Non-pigmented ciliary epithelial cell (primary cell): ENCODE measurements at places on chromosomes 11 and 22.
A peak's percentile ranks its signal among the peaks of the same experiment; 100 is the strongest.

DNA sequence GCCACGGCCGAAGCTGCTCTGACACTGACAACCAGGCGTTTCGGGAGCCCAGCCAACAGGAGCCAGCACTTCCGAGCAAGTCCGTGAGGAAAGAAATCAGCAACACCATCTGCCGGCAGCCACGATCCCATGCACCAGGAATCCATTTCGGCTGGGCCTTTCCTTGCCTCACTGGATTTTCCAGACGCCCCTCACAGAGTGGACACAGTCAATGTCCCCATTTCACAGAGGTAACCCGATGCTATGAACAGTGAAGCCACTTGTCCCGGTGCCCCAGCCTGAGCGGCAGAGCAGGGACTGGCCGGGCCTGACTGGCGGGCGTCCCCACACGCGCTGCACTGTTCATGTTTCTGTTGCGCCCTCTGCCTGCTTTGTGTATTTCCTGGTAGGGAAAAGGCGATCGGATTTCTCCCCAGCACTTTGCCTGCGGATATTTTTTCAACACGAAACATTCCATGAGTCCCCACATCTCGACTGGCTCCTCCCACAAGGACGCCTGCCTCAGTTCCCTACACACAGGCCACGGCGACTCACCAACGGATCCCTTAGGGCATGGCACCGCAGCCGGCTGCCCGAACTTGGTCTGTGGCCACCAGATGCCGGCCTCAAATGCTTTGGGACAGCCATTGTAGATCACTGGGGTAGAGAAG lies 55.3 kb downstream of the TRMU start:
- no peak for DNase-seq

- DNase-seq = no peak
Observed at GRCh38 chr11:18066626-18067025, 20.6 kb upstream of the TPH1 start.

GRCh38 chr22:17112491-17113042 lies 8.6 kb downstream of the TMEM121B start:
- DNase-seq = no peak

DNA sequence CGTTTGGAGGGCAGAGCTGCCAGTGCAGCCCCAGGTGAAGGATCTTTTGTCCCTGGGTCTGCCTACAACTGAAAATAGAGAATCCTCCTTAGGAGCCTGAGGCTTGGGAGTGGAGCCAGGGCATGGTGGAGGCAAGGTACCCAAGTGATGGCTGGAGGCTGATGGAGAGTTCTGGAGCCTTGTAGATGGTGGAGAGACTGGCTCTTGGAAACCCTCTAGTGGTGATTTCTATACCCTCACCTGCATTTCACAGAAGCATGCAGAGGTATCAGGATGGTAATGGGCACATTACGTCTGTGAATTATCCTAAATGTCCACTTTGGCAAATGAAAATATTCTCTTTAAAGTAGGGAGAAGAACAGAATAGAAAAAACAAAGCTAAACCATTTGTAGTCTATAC lies 44.4 kb downstream of the INSC start:
- DNase-seq = no peak

DNA sequence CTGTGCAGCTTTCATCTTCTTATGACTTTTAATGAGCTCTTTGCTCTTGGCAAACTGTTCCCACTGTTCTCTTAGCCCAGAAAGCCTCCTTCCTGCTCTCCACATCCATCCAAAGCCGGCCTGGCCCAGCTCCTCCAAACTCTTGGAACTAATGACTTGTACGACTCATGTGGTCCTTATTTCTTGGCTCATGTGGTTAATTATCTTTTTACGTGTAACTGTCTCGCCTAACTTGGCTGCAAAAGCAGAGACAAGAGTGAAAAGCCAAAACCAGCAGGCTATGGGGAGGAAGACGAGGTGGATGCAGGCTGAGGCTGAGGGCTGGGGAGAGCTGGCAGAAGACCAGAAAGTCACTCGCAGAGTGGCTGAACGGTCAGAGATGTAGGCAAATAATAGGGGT lies 5.5 kb downstream of the CSNK2A3 start:
- DNase-seq = no peak

GRCh38 chr22:33796494-33796893 lies 123.8 kb downstream of the LARGE1 start:
- no peak for DNase-seq

GRCh38 chr11:97364047-97364446 lies 974.2 kb downstream of the JRKL start:
- peak; percentile 36 for DNase-seq

DNA sequence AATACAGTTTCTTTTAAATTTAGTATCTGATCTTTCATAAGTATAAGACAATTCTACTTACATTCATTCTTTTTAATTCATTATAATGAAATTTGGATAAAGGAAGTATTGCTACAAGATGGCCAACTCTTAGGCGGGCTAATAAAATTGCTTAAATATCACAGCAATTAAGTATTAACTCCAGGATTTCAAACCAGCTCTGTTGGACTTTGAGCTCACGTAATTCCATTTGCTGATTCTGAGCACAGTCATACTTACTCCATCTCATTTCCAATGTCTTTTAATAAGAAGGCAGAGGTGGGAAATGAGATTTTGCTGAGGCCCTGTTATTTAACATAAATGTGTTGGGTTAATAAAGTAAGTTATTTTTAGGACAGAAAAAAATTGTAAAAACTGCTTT lies 748.1 kb downstream of the KCNA4 start:
- no peak for DNase-seq

DNA sequence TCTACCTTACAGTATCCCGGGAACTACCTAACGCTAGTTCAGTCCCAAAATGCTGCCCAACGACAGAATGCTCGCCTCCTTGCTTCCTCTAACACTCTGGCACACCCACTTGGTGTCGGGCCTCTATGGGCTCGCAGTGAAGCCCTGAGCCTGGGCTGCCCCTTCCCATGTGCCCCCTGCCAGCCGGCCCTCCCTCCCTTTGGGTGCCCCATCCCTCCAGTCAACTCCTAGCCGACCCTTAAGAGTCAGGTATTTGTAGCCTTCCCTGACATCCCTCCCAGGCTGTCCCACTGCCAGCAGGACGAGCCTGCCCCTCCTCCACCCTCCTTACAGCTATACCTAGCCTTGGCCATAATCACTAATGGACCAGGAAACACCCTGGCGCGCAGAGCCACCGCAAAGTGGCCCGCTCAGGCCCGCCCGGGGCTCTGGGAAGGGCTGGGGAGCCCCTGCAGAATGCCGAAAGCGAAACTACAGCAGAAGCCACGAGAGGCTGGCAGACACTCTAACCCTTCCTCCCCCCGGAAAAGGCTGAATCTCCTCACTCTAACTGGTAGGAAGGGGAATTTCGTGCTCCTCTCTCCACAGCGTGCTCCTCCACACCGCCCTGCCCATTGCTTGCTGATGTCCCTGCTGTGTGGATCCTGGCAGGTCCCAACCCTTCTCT lies 8.2 kb downstream of the CBX7 start:
- no peak for DNase-seq

DNA sequence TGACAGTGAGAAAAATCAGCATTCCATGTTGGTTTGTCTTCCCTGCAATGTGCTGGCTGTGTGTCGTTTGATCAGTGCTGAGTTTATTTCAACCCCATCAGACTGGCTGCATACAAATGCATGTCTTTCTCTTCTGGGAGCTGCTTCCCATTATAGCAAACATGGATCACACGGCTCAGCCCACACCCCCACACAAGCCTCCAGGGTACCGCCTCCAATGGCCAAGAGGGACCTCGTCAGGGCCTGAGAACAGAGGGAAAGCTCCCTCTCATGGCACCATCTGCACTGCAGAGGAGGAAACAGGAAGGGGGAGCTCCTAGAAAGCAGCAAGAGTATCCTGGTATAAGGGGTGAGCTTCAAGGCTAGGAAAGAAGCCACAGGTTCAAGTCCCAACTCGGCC lies 214.2 kb downstream of the LARGE1 start:
- DNase-seq = no peak

DNA sequence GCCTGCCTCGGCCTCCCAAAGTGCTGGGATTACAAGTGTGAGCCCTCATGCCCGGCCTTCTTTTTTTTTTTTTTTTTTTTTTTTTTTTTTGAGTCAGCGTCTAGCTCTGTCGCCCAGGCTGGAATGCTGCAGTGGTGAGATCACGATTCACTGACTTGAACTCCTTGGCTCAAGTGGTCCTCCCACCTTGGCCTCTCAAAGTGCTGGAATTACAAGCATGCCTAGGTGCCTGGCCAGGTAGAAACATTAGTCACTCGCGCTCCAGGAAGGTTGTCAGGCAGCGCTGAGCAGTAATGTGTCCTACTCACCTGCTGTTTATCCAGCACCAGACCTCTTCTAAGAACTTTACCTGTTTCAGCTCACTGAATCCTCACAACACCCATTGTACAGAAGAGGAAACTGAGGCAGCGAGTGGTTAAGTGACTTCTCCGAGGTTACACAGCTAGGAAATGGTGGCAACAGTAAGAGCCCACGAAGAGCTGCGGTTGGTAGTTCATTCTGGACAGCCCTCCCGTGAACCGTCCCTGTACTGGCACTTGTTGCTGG lies 496 bp upstream of the CST6 start:
- no peak for DNase-seq

- DNase-seq = peak; percentile 13
Observed at GRCh38 chr22:21984793-21985192, 2.2 kb upstream of the TOP3B start.

- DNase-seq = no peak
Observed at GRCh38 chr11:73576185-73576614, 21.7 kb downstream of the FAM168A start.
